ENCODE measurements at places on chromosomes 13 and 19.

DNA sequence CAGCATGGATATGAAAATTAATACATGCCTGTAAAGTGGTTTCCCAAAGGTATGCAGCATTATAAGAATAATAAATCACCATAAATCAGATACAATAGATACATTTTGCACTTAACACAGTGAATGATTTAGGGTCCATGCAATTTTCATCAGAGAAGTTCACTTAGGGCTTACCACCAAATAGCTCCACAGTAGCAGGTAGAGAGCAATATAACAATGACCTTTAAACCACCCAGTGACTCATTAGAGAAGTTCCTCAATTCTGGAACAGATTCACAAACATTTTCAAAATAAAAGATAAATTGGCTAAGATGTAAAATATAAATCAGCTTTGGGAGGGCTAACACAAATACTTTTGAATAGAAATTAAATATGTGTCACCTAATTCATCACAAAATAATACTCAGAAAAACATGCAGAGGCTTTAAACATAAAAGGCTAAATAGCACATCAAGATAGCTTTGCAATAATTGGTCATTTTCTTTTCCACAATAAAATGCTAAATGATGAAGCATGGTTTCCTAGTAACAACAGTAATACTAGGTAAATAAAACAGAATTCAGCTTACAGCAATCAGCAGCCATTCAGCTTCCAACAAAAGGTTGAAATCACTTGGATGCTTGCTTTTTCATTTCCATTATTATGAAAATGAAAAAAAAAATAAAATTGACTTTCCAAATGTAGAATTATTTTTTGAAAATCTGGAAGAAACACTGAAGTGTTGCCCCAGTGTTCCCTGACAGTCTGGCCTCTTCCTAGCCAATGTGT lies 84.3 kb upstream of the NBEA start:
- DNase-seq, result no peak

- no peak for DNase-seq
Measured at GRCh38 chr19:11087870-11088505, 1.3 kb upstream of the LDLR start.

DNA sequence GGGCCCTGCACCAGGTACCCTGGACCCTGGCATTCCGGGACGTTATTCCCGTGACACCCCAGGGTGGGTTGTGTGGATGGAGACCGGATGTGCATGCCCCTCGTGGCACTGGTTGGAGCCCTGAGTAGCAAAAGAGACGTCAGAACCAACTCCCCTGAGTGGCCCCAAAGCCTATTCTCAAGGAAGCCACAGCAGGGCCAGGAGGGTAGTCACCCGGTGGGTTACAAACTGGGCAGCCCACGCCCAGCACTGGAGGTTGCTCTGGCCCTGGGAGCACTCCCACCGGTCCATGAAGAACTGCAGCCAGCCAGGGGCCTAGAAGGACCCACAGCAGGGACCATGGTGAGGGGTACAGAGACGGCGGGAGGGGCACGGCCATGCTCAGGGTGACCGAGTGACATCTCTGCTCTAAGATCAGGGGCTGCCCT lies 7.5 kb downstream of the KLF16 start:
- no peak for DNase-seq

DNA sequence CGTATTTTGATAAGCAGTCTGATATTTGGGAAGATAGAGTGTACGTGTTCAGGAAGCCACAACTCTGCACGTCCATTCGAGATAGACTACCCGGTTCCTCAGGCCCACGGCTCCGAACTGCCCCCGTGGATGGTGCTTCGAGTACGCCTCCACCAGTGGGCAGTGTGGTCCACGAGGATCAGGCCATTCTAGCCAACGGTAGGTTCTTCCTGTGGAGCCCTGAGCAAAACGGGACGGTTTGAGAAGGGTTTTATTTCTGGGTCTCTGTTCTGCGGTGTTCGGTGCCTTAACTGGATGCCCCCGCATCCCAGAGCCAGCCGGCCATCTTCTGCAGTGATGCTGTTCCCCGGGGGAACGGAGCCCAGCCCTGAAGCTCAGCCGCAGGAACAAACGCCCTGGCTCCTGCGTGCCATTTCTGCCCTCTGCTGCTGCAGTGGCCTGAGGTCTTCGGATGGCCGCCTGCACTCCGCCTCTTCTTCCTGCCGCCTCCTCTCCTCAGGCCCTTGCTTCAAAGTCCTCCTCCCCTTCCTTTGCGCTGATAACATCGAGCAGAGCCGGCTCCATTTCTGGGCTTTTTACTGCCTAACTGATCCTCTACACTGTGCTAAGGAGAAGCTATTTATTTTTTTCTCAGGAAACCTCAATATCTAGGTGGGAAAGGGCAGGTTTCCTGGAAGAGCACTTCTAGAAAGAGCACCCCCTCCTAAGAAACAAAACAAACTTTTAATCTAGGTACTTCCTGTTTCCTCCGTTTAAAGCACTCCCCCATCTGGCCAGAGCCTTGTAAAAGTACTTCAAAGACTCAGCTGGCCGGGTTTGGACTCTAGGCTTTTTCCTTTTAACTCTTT lies 36.2 kb upstream of the SLC46A3 start:
- no peak for DNase-seq

DNA sequence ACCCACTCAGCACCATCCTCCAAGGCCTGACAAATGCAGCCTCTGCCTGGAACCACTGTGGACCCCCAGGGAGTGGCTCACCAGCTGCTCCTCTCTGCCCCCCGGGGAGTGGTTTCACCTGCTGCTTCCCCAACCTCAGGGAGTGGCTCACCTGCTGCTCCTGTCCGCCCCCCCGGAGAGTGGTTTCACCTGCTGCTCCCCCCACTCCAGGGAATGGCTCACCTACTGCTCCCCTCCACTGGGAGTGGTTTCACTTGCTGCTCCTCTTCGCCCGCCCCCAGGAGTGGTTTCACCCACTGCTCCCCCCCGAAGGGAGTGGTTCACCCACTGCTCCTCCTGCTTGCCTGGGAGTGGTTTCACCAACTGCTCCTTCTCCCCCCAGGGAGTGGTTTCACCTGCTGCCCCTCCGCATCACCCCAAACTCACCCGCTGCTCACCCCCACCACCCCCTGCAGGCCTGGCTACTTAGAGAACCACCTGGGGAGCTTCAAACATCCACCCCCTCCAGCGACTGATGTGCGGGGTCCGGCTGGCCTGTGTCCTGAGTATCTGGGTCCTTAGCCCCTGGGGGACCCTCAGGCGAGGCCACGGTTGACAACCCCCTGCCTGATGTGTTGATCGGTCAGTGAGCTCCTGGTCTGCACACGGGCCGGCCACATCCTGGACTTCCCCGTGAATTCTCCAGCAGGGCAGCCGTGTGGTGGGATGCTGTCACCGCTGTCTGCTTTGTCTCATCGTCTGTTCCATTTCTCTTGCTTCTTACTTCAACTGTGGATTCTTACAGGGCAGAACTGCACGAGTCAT lies 14.6 kb upstream of the TMEM255B start:
- DNase-seq, result no peak

GRCh38 chr13:80336776-80337287 lies 4.1 kb downstream of the SPRY2 start:
- DNase-seq, result no peak

GRCh38 chr13:40982772-40983171 lies 36.3 kb downstream of the ELF1 start:
- peak; percentile 53 for DNase-seq

GRCh38 chr19:5046339-5047039 lies 77.6 kb downstream of the KDM4B start:
- DNase-seq, result peak; percentile 98

- no peak for DNase-seq
Measured at GRCh38 chr13:110319774-110320509, 12.9 kb downstream of the COL4A2 start.

GRCh38 chr19:49690656-49691242 lies at the start of gene CPT1C:
CPT1C (plus strand) TSS chr19:49691116; CDS start chr19:49692253, 1,137 bp downstream.
- peak; percentile 84 for DNase-seq

DNA sequence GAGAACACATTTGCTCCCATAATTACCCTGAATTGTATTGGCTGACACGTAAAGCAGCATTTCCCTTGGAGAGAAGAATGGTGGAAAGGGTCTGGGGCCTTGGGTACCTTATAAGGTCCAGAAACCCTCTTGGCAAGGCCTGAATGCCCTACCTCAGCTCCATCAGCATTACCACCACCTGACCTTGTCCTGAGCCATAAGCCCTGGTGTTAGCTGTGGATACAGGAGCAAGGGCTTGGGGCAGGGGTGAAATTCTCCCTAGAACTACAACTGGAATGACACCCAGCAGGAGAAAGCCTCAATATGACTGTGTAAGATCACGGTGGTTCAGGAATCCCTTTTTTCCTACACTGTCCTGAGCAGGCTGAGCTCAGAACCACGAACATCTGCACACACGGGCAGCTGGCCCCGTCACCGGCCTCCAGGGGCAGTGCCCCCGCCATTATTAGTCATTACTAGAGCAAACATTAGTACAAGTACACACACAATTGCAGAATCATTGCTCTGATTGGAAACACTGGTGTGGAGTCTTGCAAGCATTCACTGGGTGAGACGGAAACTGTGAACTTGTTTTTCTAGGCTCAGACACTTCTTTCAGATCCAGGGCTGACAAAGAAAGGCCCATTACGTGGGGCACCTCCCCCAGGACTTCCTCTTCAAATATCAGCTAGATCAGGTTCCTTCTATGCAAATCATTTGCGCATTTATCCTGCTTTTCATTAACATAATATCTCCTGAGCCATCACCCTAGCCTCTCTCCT lies 26.8 kb upstream of the MTIF3 start:
- peak; percentile 57 for DNase-seq

- DNase-seq, result no peak
Measured at GRCh38 chr13:47917022-47917574, 84.0 kb downstream of the SUCLA2 start.

GRCh38 chr19:51439021-51439465 lies 19.2 kb downstream of the SIGLEC8 start:
- DNase-seq, result no peak

- DNase-seq, result no peak
Measured at GRCh38 chr13:104043184-104043583, 977.0 kb upstream of the SLC10A2 start.

DNA sequence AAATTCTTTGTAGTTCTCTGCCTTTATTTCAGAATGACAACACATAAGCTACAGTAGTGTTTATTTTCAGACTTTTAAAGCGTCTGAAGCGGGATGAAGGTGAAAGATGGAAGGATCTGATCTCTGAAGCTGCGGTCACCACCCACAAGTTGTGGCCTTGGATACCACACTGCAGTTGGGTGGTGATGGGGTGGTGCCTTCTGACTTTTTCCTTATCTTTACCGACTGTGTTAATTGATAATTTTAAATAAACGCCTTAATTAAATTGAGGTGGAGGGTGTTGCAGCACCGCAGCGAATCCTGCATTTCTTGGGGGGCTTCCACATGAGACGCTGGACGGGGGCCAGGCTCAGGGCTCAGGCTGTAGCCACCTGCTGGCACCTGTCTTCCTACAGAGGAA lies 1.3 kb downstream of the TFDP1 start:
- no peak for DNase-seq

- DNase-seq, result no peak
Measured at GRCh38 chr13:109577191-109577700, 209.1 kb downstream of the IRS2 start.

DNA sequence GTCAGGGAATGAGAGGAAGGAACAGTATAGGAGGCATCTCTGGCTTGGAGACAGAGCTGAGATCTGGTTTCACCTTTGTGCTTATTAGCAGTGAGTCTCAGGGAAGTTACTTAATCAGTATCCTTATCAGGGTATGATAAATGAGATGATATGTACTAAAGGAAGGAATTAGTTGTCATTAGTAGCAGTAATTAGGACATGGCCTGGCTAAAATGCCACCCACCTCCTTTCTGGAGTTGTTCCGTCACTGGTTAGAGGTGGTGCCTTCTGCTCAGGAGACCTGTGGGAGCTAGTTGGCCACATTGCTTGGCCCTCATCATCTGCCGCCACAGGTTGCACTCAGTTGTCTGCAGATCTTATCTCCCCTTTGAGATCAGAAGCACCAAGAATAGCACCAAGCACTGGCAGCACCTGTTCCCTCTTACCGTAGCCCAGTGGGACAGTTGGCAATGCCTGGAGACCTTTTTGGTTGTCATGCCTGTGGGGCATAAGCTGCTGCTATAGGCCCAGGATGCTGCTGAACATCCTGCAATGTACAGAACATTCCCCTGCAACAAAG lies 4.7 kb downstream of the GPATCH1 start:
- DNase-seq, result no peak

DNA sequence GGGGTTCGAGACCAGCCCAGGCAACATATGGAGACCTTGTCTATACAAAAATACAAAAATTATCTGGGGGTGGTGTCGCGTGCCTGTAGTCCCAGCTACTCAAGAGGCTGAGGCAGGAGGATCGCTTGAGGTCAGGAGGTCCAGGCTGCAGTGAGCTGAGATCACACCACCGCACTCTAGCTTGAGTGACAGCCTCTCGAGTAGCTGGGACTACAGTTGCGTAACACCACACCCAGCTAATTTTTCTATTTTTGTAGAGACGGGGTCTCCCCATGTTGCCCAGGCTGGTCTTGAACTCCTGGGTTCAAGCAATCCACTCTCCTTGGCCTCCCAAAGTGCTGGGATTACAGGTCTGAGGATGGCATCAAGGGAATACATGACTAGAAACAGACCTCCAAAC lies 30.8 kb upstream of the MUC16 start:
- DNase-seq, result no peak

- peak; percentile 94 for DNase-seq
Measured at GRCh38 chr13:89061821-89062220, 1390.7 kb downstream of the SLITRK5 start.

- no peak for DNase-seq
Measured at GRCh38 chr19:50312967-50313811, 16.0 kb downstream of the KCNC3 start.

- no peak for DNase-seq
Measured at GRCh38 chr19:2419754-2420153, 7.6 kb downstream of the TIMM13 start.

- no peak for DNase-seq
Measured at GRCh38 chr13:96216543-96216942, 126.6 kb downstream of the HS6ST3 start.
